ENCODE measurements at places on chromosomes 1 and 21. TPM values are rescaled to one million over a fixed set of nuclear protein-coding genes. Genes with fewer than 3 reads are reported as not detected.

DNA sequence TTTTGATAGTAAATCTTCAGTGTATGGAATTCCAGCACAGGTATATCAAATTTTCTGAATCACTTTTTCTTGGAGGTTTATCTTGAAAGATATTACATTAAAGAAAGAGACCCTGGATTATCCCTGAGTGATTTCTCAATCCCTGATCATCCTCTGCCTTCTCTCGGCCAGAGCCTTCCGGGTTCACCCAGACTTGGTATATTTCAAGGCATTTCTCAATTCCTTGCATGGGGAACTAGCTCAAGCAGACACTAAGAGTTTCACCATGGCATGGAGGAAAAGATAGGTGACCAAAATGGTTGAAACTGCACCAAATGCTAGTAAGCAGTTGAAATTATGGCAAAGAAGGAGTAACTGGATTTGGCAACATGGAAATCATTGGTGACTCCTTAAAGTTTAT lies 5.7 kb downstream of the VAMP4 start:
- no peak overlapping the region for H3K4me3 ChIP-seq
- no peaks in the 10 kb centered on the region for H3K4me1 ChIP-seq
- no peak for DNase-seq
- H3K27ac ChIP-seq, result no peak overlapping the region
- no peaks in the 10 kb centered on the region for H3K27me3 ChIP-seq

DNA sequence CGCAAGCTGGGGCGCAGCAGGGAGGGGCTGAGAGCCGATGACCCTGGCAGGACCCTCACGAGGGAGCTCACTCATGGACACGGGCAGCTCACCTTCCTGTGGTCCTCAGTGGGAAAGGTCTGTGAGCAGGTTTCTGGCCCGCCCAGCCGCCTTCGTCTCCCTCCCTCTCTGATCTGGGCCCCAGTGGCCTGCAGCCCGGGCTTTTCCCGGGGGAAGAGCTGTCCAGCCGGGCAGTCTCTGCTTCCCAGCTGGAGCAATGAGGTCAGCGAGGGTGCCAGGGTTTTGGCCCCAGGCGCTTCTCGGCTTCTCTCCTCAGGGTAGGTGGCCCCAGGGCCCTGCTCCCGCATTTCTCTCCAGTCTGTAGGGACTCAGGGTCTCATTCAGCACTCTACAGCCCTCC lies 22.2 kb upstream of the ARHGEF16 start:
- H3K36me3 ChIP-seq, result no peaks in the 10 kb centered on the region
- DNase-seq, result no peak
- no peak overlapping the region for H3K4me3 ChIP-seq
- 0 out of 2 replicates have a peak, but pooled peaks cover 5% of the 10 kb centered on the region for H3K4me1 ChIP-seq

- no peaks in the 10 kb centered on the region for H3K4me1 ChIP-seq
- no peaks in the 10 kb centered on the region for H3K27me3 ChIP-seq
- no peak overlapping the region for H3K4me3 ChIP-seq
- no peaks in the 10 kb centered on the region for H3K36me3 ChIP-seq
- no peak for DNase-seq
- H3K27ac ChIP-seq, result no peak overlapping the region
Measured at GRCh38 chr1:97608272-97608671, 312.6 kb downstream of the DPYD start.

DNA sequence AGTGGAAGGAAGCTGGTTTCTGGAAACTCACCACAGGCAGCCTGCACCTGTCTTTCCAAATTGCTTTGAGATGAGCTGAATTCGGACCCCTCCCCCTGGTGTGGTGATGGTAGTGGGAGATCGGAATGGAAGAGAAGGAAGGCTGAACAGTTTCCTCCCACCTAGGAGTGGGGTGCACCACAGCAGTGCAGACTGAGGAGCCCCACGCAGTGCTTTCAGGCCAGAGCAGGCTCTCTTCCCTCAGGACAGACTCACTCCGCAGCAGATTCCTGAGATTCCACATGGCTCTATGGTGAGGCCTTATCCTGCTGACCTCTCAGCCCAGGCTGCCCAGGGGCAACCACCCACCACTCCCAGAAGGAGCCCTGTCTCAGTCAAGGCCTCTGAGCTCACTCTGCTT lies 80.9 kb downstream of the ATP1A1 start:
- H3K27me3 ChIP-seq, result no peaks in the 10 kb centered on the region
- H3K27ac ChIP-seq, result no peak overlapping the region
- H3K4me1 ChIP-seq, result no peaks in the 10 kb centered on the region
- no peaks in the 10 kb centered on the region for H3K36me3 ChIP-seq

- H3K4me3 ChIP-seq, result peak overlapping the region; percentile 82
- H3K4me1 ChIP-seq, result peaks cover 13% of the 10 kb centered on the region
- H3K36me3 ChIP-seq, result peaks cover 4% of the 10 kb centered on the region
- no peaks in the 10 kb centered on the region for H3K27me3 ChIP-seq
- H3K27ac ChIP-seq, result peak overlapping the region; percentile 81
- peak; percentile 55 for DNase-seq
Measured at GRCh38 chr1:11804666-11805421, 920 bp downstream of the MTHFR start.

DNA sequence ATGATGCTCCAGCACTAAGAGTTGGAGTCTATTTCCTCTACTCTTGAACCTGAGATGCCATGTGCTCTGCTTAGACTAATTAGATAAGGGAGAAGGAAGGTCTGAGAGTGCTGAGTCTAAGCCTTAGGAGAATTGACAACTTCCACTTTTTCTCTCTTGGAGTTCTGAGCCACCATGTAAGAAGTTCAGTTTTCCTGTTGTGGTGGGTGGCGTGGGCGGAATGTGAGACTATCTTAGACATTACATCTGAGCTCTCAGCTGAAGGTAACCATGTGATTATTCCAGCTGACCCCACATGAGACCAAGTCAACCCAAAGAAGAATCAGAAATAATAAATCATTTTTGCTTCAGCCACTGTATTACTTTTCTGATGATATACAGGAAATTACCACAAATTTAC lies 404.5 kb upstream of the LRRC7 start:
- no peak overlapping the region for H3K4me3 ChIP-seq
- DNase-seq, result no peak
- H3K36me3 ChIP-seq, result no peaks in the 10 kb centered on the region
- no peaks in the 10 kb centered on the region for H3K4me1 ChIP-seq

GRCh38 chr1:219938706-219939105 lies 10.3 kb upstream of the SLC30A10 start:
- no peaks in the 10 kb centered on the region for H3K4me1 ChIP-seq
- H3K36me3 ChIP-seq, result no peaks in the 10 kb centered on the region
- DNase-seq, result no peak
- H3K27ac ChIP-seq, result no peak overlapping the region

DNA sequence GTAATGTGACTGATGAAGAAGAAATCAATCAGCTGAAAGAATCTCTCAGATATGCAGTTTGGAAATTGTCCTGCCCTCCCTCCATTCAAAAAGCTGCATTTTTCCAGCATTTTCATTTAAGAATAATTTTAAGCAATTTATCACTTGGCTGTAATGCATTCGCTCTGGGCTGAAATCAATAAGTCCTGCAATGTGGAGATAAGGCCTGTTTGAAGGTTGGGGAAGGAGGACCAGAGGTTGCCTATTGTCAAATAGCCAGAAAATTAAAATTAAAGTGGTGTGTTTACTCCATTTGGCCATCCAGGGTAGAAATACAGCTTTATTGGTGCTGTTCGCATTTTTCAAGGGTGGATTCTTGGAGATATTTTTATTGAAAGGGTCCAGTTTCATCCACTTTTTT lies 187.6 kb upstream of the NFIA start:
- DNase-seq, result no peak
- peaks cover 15% of the 10 kb centered on the region for H3K4me1 ChIP-seq

GRCh38 chr1:164602101-164602422 lies 43.1 kb downstream of the PBX1 start:
- peaks cover 9% of the 10 kb centered on the region for H3K36me3 ChIP-seq
- peak overlapping the region; percentile 60 for H3K27ac ChIP-seq
- H3K27me3 ChIP-seq, result no peaks in the 10 kb centered on the region

DNA sequence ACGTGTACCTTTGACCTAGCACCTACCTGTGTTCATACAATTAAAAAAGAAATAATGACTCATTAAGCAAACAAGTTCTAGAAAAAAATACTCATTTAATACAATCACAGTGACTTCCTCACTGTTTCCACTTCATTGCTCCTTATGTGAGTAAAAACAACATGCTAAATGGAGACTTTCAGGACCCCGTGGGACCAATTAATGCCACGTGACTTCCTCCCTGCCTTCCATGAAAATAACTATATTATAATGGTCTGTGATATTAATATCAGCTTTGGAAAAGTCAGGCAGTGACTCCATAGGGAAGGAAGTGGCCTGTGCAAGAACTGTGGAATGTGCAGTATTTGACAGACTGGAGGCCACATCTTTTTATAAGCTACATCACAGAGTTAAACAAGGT lies 337.8 kb downstream of the HLX start:
- H3K27ac ChIP-seq, result no peak overlapping the region
- no peaks in the 10 kb centered on the region for H3K36me3 ChIP-seq
- H3K4me3 ChIP-seq, result no peak overlapping the region
- DNase-seq, result no peak
- H3K27me3 ChIP-seq, result no peaks in the 10 kb centered on the region

- no peak for DNase-seq
- no peak overlapping the region for H3K27ac ChIP-seq
- H3K36me3 ChIP-seq, result no peaks in the 10 kb centered on the region
- no peaks in the 10 kb centered on the region for H3K4me1 ChIP-seq
Measured at GRCh38 chr1:182169203-182169602, 107.7 kb upstream of the ZNF648 start.

SPRR2A gene
- total RNA-seq, result not detected

GPR25 gene
- not detected for total RNA-seq

AGTRAP gene
- 69.7 TPM for total RNA-seq

DDR2 gene
- total RNA-seq, result 2.1 TPM

ACTN2 gene
- total RNA-seq, result 4.1 TPM

CSF3R gene
- total RNA-seq, result not detected

TMOD4 gene
- total RNA-seq, result not detected

Measured in H1 (cell line).